Hematopoietic multipotent progenitor cell (in vitro differentiated cells): ENCODE measurements at places on chromosomes 13 and 19.
A peak's percentile ranks its signal among the peaks of the same experiment; 100 is the strongest.

- DNase-seq, result no peak
These were observed 61.7 kb downstream of the RAP2A start for GRCh38 chr13:97495678-97496077.

GRCh38 chr13:112806739-112807652, 117.2 kb downstream of the ATP11A start:
- no peak for DNase-seq

- DNase-seq, result no peak
These were observed 705 bp downstream of the STXBP2 start for GRCh38 chr19:7637374-7638256.

DNA sequence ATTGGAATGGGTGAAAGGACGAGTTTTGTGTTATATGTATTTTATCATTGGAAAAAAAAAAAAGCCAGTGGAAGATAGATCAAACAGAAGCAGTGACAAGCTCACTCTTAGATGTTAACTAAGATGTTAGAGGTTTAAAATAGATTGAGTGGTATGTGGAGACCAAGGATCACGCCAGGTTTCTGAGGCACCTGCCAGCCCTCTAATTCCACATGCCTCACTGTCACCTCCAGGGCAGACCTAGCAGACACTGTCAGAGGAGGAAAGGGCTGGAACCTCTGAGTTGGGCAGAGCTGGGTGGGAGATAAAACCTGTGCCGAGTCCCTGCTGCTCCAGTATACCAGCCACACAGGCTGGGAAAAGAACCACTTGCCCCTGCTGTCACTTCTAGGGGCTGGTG, 57.5 kb upstream of the SIAH3 start:
- no peak for DNase-seq

DNA sequence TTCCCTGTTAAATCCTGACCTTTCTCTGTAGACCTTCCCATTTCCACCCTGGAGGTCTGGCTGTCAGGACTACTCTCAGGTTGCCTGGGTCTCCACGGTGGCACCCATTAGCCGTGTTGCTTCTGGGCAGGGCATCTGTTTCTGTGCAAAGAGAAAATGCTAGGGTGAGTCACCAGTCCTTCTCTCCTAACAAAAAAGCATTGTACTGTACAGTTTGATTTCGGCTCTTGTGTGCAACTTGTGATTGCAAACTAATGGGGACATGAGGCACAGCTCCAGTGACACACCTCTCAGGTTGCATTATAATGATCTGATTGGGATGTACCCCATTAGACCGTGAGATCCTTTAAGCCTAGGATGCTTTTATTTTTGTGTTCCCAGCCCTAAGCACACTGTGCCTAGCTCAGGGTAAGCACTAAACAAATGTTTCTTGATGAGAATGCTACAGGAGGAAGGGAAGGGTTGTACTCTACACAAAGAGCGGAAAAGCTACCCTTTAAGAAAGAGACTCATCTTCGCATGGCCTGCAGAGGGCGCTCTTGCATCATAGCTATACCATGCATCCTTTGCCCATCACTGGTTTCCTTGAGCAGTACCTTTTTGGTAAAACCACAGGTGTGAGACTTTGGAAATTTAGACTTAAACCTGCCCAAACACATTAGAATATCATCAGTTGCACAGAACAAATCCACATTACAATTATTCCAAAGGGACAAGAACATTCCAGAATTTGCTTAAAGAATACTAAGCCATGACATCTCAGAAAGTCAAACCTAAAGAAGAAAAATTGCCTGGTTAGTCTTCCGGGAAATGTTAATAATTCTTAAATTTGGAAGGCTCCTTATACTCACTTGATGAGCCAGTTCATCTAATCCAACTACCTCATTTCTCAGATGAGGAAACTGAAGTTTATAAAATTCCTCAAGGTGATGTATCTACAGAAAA, 20.3 kb upstream of the TRIM13 start:
- DNase-seq, result peak; percentile 87

- no peak for DNase-seq
These were observed 116.0 kb downstream of the COL4A2 start for GRCh38 chr13:110422913-110423688.

- DNase-seq, result no peak
These were observed 1.3 kb downstream of the NR1H2 start for GRCh38 chr19:50377517-50377916.

DNA sequence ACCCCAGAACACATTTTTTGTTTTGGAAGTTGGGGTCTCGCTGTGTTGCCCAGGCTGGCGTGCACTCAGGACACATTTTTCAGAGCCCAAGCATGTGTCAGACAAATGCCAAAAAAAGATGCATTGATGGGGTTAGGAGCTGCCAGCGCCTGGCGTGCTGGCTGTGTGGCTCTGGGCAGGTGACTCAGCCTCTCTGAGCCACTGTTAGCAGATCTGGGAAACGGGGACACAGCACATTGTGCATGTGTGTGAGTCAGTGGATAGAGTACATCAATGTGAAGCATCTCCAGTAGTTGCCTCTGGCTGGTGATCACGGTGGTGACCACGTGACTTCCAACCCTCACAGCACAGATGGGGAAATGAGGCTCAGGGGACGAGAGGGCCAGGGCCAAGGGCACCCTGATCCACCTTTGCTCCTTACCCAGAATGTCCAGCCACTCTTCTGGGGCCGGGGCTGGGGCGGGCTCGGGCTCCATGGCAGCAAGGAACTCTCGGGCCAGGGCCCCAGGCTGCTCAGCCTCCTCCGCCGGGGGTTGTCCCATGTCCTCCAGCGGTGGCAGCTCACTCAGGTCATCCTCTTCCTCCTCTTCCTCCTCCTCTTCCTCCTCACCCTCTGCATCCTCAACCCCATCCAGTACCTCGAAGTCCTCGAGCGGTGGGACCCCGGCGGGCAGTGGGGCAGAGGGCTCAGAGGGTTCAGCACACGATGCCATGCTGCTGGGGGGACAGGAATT, 1.9 kb downstream of the FKBP8 start:
- DNase-seq, result no peak

DNA sequence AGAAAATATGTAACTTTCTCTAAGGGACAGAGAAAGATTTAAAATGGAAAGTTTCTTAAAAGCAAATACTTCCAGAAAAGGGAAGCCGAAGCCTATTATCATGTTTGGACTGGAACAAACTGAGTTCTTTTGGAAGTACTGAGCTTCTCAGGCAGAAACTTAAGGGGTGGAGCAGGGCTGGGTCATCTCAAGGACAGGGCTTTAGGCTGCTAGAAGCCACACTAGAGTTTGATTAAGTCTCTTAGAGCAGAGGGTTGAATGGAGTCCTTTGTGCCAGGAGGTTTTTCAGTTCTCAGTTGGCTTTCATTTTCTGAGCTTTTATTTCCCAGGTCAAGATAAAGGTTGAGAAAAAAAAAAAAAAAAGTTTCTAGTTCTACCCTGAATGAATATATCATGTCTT, 432.7 kb downstream of the SLITRK5 start:
- no peak for DNase-seq

DNA sequence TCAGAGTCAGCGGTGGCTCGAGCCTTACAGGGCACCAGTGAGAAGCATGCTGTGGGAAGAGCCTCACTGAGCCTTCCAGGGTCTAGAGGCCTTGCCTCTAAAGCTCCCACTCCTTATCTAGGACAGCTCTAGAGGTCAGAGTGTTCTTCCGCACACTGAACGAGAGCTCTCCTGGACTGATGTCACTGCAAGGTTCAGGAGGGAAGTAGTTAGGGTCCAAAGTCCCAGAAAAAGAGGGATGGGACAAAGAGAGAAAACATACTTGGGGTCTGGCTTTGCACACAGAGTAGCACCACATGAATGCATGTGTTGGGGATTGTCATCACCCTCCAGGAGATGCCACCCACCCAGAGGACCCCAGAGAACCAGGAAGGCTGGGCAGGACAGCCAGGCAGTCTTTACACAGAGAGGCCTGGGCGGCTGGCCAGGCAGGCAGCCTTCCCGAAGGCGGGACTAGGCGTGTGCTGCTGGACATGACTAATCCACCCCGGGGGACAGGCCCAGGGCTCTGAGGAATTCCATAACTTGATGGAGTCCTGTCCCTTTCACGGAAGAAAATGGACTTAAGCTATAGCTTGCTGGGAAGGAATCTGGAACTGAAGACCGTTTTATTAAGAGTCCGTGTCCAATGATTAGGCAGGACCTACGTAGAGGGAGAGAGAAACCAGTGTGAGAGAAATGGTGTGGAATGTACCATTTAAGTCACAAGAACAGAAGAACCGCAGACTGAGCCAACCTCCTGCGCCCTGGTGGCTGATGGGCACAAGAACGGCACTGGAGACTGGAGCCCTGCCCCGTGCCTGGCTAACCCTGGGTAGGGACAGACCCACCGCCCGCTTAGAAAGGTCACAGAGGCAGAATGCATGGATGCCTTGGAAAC, 16.6 kb upstream of the EPHX3 start:
- DNase-seq, result no peak

GRCh38 chr19:46471811-46472543, 614 bp upstream of the PNMA8A start:
- DNase-seq, result no peak

GRCh38 chr13:44243198-44243857, 130.3 kb upstream of the SERP2 start:
- DNase-seq, result peak; percentile 97

DNA sequence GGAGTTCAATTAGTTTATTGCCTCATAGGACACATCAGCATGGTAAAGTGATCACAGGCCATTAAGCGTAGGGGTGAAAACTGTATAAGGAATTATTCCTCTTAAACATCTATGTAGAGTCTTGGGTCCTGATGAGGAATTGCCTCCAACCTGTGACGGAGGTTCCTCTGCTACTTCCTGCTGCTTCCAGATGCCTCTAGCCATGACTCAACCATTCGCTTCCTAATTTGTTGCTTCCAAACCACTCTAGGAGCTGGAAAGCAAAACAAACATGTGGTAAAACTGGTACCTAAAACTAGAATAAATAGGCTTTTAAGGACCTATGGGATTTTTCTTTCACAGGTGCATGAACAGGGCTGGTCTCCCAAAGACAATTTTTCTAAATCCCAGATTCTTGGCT, 253.8 kb downstream of the KLF12 start:
- no peak for DNase-seq

- DNase-seq, result peak; percentile 9
These were observed 507 bp downstream of the MARCHF2 start for GRCh38 chr19:8413629-8413995.

- peak; percentile 82 for DNase-seq
These were observed 9.8 kb upstream of the GNA15 start for GRCh38 chr19:3125900-3126524.

DNA sequence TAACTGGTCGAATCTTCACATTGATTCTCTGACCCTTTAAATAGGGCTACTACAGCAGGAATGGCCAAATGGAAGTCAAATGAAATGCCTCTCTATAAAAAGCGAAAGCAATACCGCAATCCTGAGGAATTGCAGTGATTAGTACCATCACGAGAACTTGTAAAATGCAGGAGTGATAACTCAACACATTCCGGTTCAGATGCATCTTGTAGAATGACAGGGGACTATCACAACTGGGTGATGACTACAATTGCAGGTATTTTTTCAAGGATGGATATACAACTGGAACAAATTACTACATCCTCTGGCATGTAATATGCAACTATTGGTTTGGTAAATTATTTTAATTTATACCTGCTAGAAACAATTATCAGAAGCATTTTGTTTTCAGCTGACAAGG, 140.4 kb downstream of the PCDH20 start:
- no peak for DNase-seq

- no peak for DNase-seq
These were observed 78.2 kb downstream of the RASA3 start for GRCh38 chr13:114054264-114054663.

DNA sequence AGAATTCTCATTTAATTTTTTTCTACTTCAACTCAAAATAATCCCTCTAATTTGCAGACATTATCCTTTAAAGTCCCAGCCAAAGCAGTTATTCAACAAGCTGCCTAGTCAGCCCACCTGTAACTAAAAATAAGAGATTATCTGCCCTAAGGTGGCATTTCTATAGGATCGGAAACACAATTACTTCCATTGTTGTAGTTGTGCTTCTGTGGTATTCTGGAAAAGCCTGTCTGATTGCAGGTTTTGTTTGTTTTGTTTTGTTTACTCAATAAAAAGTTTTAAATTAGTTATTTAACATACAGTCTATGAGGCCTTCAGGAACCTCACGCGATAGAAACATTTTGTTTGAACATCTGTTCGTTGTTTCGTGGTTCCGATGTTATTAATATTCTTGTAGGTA, 101.0 kb downstream of the ZIC5 start:
- no peak for DNase-seq

DNA sequence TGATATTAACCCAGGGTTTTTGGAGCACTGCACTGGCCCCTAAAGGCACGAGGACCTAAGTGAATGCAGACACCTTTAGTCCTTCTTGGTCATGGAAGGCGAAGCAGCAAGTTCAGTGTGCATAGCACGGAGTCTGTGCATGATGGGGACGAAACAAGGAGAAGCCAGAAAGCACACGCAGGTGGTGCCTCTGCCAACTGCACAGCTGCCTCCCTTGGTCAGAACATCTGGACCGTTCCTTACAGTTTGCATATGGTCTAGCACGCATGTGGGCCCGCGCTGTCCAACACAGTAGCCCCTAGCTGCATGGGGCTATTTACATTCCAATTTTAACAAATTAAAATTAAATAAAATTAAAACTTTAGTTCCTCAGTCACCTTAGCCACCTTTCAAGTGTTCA, 44.0 kb downstream of the FLT3 start:
- DNase-seq, result no peak

- no peak for DNase-seq
These were observed 1.2 kb downstream of the RFXAP start for GRCh38 chr13:36820222-36820621.

DNA sequence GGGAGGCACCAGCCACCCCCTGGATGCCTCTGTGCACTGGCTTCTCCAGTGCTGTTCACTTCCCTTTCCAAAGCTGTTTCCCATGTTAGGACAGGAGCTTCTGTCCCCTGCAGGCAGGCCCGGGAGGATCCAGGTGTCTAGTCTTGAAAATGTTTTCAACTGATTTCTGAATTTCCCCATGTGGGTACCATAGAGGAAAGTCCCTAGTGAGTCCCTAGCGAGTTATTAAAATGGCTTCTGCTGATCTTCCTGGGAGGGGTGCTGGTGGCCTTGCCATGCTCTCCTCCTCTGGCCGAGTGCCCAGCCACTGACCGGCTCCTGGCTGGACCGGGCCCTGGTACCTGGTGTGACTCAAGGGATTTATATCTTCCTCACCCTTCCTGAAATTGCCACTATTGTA, 5.2 kb upstream of the ANKRD10 start:
- DNase-seq, result no peak

DNA sequence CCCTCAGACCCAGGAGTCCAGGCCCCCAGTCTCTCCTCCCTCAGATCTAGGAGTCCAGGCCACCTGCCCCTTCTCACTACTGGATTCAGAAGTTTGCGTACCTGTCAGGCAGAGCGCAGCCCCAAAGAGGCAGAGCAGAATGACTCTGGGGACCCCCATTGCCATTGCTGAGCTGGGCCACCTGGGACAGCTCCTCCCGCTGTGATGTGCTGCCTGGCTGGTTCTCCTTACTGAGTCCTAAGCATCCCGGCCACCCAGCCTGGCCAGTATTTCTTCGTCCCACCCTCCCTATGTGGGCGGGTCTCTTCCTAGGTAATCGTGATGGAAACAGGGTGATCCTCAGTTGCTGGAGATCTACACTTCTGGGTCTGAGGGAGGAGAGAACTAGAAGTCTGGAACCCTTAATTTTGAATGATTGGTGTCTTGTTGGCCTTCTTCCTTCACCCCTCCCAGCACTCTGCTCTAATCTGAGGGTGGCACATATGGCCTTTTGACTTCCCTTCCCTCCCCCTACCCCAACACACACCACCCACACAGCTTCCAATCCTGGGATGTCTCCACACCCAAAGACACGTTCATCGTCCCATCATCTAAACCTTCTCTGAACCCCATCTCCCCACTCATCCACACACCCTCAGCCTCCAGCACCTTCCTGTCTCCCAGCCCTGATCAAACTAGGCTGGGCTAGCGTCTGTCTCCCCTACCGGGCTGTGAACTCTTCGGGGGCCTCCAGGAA, at the start of gene LYPD5:
TSS of gene LYPD5 (minus strand) at position 232 of the 736 bp plus-strand sequence. CDS start at position 165, 67 bp downstream.
- no peak for DNase-seq
